ENCODE measurements at places on chromosomes 1 and 21.

DNA sequence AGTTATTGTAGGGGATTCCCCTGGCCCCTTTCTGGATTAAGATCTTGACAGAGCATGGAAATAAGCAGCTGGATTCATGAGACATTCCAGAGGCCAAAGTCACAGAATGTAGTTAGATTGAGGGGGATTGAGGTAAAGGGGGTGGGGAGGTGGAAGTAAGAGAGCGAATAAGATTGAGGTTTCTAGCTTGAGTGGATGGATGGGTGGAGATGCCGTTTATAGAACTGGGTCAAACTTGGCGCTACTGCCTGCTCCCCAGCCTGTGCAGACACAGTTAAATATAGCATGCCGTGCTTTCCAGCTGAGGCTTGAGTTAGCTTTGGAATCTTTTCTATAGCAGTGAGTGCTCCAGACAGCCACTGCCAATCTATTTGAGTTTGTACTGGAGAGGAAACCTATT, 85.7 kb downstream of the DYRK1A start:
- DNase-seq, result no peak

- no peak for DNase-seq
These were observed 5.2 kb upstream of the SEMA4A start for GRCh38 chr1:156148216-156148615.

GRCh38 chr1:219244864-219245263, 71.2 kb downstream of the LYPLAL1 start:
- no peak for DNase-seq

- no peak for DNase-seq
These were observed 186.6 kb upstream of the ST6GALNAC5 start for GRCh38 chr1:76680651-76681050.

DNA sequence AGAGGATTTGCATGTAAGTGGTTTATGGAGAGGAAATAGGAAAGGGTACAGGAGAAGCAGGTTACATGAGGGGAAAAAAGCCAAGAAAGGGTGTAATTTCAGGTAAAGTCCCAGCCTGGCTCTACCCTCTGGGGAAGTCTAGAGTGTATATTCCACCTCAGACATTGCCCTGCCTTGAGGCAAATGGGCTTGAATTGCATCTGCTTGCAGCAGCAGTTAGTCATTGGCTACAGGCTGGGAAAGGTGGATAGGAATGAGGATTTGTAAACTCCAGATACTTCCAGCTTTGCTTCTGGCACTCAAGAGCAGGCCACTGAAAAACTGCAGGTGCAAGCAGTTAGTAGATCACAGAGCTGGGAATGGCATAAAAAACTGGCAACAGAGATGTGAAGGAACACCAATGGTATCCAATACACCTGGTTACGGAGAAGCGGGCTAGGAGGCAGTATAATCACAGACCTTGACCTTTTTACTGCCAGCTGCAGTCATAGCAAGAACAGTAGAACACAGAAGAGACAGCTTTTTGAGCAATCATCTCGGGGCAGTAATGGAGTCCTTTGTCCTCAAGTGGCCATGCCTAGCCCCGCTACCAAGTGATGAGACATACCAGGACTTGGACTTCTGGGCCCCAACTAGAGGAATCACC, 226.9 kb upstream of the NRIP1 start:
- no peak for DNase-seq

- no peak for DNase-seq
These were observed 4.9 kb downstream of the RASSF5 start for GRCh38 chr1:206512058-206512850.

DNA sequence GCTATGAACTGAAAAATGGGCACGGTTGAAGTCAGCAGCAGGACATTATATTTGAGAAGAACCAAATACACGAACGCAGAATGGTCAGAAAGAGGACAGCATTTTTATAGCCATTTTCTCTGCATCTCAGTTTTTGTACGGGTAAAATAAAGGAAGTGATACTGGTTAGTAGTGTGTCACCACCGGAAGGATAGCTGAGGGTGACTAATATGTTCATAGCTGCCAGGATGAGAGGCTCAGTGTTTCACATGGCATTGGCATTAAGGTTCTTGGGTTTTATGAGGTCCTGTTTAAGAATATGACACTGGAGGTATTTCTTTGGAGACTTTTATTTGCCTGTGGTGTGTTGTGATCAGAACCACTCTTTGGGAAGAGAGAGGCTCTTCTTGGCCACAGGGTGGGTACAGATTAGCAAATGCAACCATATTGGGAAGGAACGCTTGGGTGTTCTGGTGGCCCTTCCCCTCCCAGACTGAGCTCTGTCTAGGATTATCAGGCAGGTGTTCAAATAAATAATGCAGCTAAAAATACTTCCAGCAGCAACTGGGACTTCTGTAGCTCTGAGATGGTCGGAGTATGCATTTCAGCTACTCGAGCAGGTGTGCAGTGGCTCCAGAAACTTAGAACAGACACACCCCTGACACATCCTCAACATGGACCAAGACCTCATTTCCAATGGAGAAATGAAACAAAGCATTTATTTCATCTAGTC, 158.2 kb downstream of the PBX1 start:
- DNase-seq, result no peak

- DNase-seq, result no peak
These were observed 32.6 kb downstream of the OPTC start for GRCh38 chr1:203526572-203526971.

GRCh38 chr21:15627823-15628222, 102.0 kb upstream of the USP25 start:
- no peak for DNase-seq

- DNase-seq, result no peak
These were observed 529.9 kb upstream of the CAMK1G start for GRCh38 chr1:209053587-209053986.

GRCh38 chr1:166914111-166914510, 38.0 kb upstream of the TADA1 start:
- DNase-seq, result no peak

- no peak for DNase-seq
These were observed 33.2 kb downstream of the TRAF5 start for GRCh38 chr1:211359876-211360275.

DNA sequence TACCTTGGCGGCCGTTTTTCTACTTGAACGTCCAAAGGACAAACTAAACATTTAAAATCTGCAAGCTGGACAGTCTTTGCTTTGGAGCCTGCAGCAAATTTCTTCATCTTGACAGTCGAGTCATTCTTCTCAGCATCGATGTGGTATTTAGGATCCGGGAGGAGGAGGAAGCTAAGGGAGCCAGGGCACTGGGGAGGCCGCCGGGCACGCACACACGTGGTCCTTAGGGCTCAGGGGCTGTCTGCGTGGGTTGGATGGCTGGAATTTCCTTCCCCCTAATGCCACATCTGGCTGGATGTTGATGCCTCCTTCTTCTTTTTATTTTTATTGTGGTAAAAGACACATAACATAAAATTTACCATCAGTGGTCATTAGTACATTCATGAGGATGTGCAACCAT, 300.9 kb downstream of the CAMTA1 start:
- no peak for DNase-seq

- no peak for DNase-seq
These were observed 49.6 kb downstream of the ST6GALNAC3 start for GRCh38 chr1:76124196-76124595.

DNA sequence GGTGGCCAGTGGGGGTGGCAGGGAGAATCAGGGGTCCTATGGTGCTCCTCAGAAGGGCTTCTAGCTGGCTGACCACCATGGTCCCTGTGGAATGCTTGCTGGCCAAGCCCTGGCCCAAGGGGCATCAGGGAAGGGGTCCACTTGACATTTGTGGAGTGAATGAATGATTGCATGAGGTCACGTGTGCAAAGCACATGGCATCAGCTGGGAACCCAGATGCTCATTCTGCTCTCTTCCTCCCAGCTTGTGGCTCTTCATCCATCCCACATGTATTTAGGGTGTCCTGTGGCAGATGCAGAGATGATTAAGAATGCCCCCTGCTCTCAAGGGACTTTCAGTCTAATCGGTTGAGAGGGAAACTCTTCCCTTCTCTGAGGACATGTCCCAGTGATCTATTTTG, 27.1 kb upstream of the PADI4 start:
- DNase-seq, result no peak

- DNase-seq, result no peak
These were observed 101.8 kb downstream of the AKT3 start for GRCh38 chr1:243748227-243748626.

DNA sequence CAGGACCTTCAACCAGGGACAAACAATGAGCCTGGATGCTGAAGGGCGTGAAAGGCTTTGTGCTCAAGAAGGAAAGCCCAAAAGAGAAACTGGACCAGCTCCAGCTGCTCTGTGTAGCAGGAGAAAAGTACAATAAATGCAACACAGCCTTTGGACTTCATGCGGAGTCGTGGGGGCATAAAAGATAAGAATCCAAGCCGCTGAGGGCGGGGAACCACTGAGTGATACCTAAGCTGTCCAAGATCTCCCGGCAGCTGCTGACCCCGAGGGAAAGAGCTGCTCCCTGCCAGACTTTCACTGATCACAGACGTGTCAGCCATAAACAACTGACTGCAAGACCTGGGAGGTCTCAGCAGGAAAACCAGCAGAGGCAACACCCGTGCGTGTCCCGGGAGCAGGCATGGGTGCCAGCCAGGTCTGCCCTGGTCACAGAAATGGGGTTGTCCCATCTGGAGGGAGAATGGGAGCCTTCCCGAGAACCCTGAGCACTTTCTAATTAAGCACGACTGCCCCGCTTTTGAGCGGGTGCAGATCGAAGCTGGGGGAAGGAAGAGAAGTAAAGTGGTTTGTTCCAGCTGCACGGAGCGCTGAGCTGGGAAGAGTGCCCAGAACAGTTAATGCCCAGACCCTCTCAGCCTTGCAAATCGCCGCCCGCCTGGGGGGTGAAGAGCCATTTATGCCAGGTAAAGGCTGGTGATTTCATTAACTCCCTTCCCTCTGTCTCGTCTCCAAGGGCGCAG, 68.3 kb upstream of the TARDBP start:
- DNase-seq, result no peak

- no peak for DNase-seq
These were observed 248.0 kb downstream of the S1PR1 start for GRCh38 chr1:101484689-101485338.

- no peak for DNase-seq
These were observed 52.8 kb downstream of the TNFSF18 start for GRCh38 chr1:172997941-172998361.

GRCh38 chr21:30336596-30336995, 898 bp downstream of the KRTAP27-1 start:
- DNase-seq, result no peak

DNA sequence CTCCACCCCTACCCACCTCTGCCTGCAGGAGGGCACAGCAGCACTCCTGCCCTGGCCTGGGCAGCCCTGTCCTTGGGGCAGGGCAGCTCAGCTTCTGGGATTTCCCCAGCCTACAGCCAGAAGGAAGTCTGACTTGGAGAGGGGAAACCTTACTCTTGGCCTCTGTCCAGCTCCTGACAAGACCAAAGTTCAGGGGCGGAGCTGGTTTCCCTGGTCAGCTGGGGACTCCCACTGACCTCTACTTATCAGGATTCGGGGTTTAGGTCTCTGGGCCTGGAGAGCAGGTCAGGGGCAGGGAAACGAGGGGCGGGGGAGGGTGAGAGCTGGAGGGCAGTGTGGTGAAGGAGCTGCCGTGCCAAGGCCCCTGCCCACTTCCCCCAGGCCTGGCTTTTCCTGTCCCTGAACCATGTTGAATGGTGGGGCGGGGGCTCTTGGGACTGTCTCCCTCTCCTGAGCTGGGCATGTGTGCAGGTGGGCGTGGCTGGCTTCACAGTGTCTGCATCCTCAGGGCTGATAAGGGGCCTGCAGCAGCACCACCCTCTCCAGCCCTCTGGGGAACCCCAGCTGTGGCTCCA, 16.8 kb upstream of the ETV3 start:
- DNase-seq, result no peak

DNA sequence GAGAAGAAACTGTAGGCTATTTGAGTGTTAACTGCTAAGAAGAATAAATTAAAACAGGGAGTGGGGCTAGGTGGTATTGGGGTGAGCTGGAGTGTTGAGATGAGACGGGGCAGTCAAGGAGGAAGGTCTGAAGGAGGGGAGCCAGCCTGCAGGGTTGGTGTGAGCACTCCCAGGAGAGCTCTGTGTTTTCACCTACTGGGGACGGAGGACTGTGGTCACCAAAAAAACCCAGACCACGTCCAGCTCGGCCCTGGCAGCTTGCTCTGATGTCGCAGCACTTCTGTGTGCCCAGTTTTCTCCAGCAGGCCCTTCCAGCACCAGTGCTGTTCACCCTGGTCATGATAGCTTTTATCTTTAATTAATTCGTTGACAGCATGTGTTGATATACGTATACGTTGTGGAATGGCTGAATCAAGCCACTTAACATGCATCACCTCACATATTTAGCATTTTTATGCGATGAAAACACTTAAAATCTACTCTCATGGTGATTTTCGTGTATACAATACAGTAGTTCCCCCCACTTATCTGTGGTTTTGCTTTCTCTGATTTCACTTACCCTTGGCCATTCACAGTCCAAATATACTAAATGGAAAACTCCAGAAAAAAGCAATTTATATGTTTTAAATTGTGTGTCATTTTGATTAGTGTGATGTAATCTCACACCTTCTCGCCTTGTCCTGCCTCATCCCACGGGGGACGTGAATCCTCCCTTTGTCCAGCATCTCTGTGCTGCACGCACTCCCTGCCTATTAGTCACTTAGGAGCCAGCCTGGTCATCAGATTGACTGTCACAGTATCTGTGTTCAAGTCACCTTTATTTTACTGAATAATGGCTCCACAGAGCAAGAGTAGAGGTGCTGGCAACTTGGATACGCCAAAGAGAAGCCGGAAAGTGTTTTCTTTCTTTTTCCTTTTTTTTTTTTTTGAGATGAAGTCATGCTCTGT, 12.3 kb downstream of the FAM3B start:
- no peak for DNase-seq

GRCh38 chr21:29219165-29219770, 79.5 kb upstream of the BACH1 start:
- no peak for DNase-seq
